Cortex of kidney (tissue), 1 donor: ENCODE measurements at places on chromosomes 16 and 17.

DNA sequence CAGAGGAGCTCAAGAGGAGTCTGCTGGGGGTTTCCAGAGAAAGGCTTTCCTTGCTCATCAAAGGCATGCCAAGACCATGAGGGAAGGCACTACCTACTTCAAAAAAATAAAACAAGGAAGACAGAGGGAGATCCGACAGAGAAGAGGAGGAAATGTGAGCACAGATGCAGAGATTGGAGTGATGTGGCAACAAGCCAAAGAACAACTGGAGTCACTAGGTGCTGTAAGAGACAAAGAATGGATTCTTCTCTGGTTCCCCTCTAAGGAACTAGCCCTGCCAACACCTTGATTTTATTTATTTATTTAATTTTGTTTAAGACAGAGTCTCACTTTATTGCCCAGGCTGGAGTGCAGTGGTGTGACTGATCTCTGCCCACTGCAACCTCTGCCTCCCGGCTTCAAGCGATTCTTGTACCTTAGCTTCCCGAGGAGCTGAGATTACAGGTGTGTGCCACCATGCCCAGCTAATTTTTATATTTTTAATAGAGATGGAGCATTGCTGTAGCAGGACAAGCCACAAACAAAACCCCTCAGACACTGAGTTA lies 13.8 kb upstream of the ACSF2 start:
- DNase-seq, result no peak

DNA sequence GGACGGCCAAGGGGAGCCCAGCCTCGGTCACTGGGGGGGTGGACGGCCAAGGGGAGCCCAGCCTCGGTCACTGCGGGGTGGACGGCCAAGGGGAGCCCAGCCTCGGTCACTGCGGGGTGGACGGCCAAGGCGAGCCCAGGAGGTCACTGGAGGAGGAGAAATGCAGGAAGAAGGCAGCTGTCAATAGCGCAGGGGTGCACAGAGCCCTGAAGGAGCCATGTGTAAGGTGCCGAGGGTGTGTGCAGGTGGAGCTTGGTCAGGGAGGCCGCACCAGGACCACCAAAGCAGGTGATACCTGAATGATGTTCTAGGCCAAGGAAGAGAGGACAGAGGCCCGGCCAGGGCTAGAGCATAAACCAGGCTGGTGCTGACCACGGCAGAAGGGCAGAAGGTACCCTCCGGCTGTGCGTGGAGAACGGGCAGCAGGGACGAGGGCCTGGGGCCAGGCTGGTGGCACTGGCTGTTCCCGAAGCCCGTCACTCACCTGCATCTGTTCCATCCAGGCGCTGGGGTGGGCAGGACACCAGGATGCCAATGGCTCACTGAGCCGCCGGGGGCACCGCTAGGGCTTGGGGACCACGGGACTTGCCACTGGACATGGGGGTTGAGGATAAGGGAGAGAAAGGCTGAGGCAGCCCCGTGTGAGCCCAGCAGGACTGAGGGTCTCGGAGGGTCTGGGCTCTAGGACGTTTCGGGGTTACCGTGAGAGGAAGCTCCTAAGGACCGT lies 5.9 kb upstream of the CCDC57 start:
- DNase-seq, result no peak

DNA sequence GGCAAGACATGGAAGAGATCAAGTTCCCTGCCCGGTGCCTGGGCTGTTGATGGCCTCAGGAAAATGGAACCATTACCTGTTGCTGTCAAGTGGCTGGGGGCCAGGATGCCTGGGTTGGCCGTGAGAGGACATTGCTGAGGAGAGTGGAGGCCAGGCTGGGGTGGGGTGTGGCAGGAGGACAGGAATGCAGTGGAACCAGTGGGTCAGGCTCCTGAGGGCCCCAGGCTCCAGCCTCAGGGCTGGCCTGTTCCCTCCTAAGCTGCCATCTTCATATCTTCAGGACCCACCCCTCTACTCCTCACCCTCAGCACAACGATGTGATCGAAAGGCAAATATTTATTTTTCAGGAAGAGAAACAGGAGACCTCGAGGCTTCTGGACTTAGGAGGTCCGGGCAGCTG lies 8.5 kb upstream of the YPEL3 start:
- no peak for DNase-seq

DNA sequence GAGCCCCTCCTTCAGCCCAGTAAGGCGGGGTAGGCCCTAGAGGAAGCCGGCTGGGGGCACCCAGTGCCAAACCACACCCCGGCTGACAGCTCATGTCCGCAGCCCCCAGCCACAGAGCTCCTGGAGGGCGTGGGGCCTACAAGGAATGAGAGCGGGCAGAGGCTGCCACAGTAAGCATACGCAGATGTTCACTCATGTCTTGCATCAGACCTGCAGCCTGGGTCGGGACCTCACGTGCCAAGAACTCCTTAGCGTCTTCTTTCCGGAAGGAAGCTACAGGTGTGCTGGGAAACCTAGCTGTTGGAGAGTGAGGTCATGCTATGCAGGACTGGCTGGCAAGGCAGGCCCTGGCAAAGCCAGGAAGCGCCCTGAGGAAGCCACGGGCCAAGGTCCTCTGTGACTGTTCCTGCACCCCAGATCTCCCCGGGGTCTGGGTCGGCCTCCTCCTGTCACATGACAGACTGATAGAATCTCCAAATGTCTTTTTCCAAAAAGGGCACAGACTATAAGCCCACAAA lies 1.6 kb downstream of the ZNF598 start:
- no peak for DNase-seq

DNA sequence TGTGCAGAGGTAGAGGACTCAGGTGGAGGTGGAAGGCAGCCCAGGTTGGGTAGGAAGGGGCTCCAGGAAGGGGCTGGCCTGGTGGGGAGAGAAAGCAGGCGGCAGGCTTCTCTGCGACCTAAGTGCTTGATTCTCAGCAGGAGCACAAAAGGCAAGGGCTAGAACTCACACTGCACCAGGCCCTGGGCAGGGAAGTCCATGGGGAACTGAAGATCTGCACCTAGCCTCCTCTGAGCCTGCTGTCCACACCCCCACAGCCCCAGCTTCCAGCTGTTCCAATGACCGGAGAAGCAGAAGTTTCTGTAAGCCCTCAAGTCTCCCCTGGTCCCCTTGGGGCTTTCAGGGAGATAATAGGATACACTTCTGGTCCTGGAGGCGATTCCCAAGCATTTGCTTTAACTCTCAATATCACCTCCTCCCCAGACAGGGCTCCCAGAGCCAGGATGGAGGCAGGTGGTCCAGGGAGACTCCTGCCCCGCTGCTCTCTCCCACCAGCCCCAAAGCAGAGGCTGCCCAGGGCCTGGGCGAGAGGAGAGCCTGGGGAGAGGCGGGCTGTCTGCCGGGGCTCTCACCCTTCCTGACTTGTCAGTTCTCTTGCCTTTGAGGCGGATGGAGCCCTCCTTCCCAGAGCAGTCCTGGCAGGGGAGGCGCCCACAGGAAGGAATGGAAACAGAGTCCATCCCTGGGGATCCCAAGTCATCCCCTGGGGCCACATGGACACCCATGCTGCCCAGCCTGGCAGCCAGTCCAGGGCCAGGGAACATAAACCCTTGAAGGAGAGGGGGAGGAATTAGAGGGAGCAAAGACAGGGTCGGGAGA lies 126.0 kb downstream of the RBFOX3 start:
- no peak for DNase-seq

DNA sequence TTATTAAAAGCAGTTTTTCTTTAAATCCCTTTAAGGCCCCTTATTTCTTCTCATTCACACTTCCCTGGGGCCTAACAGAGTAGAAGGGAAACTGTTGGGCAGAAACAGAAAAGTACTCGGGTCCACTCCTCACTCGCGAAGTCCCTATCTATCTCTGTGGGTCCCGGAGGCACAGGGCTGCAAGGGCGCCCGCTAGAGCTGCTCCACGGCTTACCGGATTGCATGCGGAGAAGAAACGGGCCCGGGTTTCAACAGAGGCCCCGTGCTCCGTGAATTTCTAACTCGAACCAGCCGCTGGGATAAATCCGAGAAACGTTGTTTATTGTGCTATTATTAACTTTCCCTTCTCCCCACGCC lies 4.3 kb downstream of the CBLN1 start:
- DNase-seq, result no peak

- DNase-seq, result no peak
Observed at GRCh38 chr16:87657621-87658192, 55.4 kb downstream of the JPH3 start.
